Stimulated activated CD8-positive, alpha-beta memory T cell treated with anti-CD3 and anti-CD28 coated beads, Interleukin-15, amount 100 ng/mL, for 4 hours (primary cell): ENCODE measurements at places on chromosomes 6 and 20.

GRCh38 chr6:102356170-102356569 lies 962.7 kb downstream of the GRIK2 start:
- no peak for DNase-seq

DNA sequence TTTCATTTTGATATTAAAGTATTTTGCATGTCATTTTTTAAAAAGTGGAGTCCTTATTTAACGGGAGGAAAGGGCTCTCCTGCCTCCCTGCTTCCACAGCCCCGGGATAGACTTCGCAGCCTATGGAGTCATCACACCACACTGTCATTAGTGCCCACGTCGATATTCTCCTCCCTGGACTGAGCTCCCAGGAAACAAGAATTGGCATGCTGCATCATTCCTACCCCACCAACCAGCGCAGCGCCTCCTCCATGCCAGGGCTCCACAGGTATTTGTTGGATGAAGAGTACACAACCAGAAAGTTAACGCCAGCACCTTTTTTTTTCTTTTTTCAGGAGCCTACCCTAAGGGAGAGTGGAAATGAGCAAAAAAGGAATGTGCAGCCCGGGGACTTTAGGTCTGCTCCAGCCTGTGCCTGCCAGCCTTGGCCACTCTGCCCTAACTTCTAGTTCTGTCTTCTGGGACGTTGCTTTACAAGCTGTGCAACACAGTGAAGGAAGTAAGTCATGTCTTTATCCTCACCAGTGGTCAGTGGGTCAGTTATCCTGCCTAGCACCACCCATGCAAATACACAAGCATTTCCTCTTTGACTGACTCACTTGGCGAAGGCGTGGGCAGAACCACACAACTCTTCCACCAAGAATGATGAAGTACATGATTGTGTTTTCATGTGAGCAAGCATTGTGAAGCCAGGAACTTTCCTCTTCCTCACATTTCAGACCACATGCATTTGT lies 180.7 kb upstream of the UST start:
- no peak for DNase-seq

DNA sequence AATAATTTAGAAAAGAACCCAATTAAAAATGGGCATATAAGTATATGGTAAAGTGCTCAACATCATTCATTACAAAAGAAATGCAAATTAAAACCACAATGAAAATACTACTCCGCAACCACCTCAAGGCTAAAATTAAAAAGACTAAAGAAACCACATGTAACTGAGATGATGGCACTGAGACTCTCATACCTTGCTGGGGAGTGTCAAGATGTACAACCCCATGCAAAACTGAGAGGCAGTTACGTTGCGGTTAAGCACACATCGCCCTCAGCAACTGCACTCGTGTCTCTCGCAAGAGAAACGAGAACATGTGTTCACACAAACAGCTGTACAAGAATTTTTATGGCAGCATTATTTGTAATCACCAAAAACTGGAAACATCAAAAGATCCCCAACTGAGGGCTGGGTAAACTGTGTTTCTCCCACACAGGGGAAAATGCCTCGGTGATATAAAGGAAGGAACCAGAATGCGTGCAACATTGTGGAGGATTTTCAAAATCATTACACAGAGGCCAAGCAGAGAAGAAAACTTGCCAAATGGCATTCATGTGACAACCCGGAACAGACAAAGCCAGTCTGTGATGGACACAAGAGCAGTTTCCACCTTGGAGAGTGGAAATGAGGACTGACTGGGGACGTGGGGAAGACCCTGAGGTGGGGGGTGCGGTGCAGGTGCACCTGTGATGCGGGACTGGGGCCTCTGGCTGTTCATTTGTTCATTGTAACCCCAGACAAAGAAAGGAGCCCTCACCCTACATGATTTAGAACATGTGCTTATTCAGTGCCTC lies 144.9 kb downstream of the WDR27 start:
- DNase-seq, result no peak

DNA sequence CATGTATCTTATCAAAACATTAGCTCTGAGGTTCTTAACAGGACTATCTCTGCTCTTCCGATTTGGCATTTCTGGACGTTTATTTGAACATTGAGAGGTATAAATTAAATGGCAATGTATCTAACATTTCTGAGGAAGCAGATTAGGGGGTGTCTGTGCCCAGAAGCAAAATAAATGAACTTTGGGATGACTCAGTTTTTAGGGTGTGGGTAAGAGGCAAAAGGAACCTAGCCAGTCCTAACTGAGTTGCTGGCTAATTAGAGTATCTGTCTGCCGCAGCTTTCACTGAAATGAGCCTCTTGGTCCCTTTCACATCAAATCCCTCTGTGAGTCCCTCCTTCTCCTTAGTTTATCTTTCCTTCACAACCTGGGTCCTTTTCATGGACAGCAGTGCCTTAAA lies 1.1 kb downstream of the RNF144B start:
- DNase-seq, result no peak

- no peak for DNase-seq
Measured at GRCh38 chr6:35503534-35503933, 6.7 kb upstream of the TEAD3 start.
